ENCODE measurements at places on chromosomes 5 and 9.

- DNase-seq: no peak
These were observed 1041.1 kb upstream of the COX7C start for GRCh38 chr5:85576666-85577065.

DNA sequence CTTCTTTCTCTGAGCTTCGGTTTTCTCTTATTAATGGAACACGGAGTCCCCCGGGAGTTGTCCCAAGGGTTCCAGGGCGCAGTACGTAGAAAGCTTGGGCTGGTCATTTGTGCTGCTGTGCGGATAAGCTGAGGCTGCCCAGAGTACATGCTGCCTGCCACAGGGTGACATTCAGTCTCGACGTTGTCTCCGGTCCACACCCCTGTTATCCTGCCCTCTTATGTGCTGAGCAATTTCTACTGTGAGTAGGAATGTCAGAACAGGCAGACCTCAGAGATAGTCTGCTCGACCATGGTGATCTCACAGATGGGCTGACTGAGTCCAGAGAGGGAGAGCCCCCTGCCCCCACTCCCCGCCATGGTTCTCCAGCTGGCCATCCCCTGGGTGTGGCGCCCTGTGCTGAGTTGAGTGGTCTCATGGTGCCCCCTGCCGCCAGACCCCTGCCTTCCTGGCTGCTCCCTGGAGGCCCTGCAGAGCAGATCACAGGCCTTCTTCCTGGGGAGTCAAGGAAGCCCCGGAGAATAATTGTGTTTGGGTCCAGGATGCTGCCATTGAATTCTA is 124.0 kb downstream of the RGS3 start:
- no peak for DNase-seq

- DNase-seq: no peak
These were observed 42.3 kb downstream of the JADE2 start for GRCh38 chr5:134567641-134568336.

DNA sequence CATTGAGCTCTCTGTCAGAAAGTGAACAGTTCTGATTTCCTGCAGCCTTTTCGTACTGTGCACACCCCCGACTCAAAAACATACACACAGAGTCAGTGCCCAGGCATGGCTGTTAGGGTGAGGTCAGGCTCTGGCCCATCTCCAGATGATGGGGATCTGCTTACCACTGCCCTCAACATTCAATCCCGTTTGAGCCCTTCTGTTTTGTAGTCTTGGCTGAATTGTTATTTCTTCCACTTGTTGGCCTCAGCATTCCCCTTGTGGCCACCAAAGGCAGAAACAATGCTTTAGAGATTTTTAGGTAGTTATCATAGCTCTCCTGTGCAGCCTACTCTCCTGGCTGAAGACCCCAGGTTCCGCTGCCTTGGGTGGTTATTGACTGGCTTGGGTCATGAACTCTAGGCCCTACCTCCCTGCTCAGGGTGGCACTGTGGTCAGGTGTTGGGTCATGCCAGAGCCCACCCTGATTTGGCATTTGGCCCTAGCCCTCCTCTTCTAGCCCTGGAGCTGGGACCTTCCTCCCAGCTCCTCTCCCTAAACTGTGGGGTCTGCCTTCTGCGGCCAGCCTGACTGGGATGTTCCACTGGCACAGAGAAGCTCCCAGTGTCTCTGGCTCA is 7.8 kb upstream of the MYOZ3 start:
- DNase-seq: no peak

DNA sequence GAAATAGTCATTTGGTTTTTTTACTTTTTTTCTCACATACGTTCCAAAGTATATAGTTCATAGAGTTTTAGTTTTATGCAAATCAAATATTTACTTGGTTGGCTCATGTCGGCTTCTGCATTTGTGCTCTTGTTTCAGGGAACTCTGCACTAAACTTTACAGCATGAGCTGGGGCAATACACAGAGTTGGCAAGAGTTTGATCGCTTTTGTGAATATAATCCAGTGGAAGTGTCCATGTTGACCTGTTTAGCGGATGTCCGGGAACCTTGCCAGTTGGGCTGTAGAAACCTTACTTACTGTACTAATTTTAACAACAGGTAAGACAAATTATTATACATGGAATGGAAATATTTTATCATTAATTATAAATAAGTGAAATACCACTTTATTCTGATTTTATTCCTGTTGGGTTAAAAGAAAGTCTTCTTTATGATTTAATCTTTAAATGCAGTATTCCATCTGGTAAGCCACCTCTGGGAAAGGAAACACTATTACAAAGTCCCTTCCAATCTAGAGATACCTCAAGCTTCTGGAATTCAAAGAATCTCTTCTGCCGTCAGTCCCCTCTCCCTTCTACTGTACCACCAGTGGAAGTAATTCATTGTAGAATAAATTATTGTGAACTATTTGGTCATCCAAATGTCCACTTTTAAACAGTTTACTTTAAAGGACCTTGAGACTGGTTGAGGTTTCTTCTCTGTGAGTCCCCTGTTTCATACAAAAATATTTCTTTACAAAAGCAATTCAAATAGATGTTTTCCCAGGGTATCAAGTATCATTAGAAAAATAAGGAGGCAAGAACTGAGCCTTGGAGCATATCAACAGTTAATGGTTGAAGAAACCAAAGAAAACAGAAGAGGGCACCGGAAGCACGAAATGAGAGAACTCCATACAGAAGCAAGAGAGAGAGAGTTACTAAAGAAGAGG is 45.2 kb upstream of the GLIPR2 start:
- DNase-seq: no peak

GRCh38 chr9:96048104-96048955 is 172.8 kb downstream of the ERCC6L2 start:
- no peak for DNase-seq

- DNase-seq: no peak
These were observed 368.1 kb upstream of the GRIA1 start for GRCh38 chr5:153122403-153122802.

DNA sequence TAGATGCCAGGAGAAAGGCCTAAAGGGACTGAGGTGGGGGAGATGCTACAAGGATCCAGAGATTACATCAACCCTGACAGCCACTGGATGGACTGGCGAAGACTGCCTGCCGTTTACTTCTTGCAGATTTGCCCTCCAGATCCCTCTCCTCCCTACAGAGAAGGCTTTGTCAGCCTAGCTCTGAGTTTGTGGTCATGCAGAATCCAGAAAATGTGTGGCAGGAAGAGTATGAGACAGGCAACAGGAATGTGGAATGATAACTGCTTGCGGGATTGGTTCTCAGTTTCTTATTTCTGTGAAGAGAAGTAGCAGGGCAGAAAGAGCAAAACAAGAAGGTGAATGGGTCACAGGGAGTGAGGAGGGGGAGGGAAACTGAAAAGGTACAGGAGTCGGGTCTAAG is 129.6 kb downstream of the TLE1 start:
- DNase-seq: no peak

- DNase-seq: no peak
These were observed 23.7 kb downstream of the CCDC171 start for GRCh38 chr9:15576350-15577050.

DNA sequence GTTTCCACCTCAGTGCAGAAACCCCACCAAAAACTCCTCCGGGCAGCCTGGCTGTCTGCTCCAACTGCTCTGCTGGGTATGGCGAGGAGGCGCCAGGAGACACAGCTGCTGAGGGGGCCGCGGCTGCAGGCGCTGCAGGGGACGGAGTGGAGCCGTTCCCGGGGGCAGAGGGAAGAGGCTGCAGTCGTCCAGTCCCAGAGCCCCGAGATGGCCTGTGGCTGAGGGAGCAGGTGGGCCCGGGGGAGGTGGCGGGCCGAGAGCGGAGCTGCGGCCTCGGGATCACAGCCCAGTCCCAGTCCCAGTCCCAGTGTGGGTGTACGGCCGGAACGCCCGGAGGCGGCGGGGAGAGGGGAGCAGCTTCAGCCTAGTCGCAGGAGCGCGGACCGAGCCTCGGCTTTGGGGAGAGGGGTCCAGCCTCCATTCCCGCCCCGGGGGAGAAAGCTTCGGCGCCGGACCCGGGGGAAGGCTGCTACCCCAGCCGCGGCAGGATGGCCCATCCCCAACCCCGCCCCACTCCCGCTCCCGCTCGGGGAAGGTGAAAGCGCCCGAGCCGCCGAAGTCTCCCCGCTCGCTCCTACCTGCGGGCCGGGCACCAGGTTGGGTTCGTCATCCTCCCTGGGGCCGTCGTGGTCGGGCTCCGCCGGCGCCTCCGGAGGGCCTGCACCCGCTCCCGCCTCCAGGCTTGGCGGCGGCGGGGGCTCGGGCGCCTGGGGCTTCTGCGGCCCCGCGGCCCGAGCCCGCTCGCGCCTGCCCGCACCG is 513 bp downstream of the FAM193B start:
- no peak for DNase-seq

- DNase-seq: no peak
These were observed 291.5 kb downstream of the ZSWIM6 start for GRCh38 chr5:61623401-61624069.

DNA sequence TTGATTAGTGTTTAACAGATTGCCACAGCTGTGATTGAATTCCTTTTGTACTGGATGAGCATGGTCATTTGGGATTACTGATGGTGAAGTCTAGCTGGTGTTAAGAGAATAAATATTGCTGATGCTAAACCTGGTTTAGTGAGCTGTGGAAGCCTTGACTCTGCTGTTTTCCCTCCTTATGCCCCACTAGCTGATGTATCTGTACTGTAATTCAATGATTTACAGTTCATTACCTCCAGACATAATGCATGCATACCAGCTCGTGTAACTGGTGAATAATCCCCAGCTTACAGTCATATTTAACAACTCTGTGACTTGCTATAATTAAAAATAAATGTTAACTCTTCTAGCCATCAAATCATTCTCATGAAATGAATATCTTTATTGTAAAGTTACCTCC is 1.7 kb upstream of the CMYA5 start:
- no peak for DNase-seq

DNA sequence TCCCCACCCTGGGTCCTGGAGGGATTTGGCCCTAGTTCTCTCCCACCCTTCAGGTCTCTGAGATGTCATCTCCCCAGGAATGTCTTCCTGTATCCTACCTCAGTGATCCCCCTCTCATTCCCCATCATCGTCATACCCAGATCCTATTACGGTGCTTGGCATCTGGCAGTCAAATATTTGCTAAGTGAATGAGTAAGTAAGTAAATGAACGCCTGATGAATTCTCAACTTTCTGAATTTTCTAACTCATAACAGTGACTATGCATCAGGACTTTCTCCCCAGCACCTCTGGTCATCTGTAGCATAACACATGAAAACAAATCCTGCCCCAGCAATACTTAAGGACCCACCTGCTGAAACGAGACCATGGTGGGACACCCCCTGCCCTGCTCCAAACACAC is 244.2 kb downstream of the EBF1 start:
- no peak for DNase-seq

- no peak for DNase-seq
These were observed 337.3 kb upstream of the RFX3 start for GRCh38 chr9:3863111-3863528.

DNA sequence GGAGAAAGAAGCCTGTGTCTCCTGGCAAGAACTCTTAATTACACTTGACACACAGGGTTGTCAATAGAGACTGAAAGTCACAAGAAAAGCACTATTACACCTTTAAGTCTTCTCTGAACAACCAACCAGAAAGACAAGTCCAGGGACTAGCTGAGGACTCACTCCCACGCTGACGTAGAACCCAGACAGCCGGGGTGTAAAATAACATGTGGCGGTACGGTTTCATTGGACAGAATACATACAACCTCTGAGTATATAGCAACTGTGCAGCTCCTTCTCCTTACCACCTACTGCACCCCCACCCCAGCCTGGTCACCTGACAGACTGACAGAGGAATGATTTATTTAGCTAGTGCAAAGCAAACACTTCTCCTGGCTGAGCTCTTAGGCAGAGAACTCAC is 103.4 kb upstream of the RASEF start:
- DNase-seq: peak; percentile 81

DNA sequence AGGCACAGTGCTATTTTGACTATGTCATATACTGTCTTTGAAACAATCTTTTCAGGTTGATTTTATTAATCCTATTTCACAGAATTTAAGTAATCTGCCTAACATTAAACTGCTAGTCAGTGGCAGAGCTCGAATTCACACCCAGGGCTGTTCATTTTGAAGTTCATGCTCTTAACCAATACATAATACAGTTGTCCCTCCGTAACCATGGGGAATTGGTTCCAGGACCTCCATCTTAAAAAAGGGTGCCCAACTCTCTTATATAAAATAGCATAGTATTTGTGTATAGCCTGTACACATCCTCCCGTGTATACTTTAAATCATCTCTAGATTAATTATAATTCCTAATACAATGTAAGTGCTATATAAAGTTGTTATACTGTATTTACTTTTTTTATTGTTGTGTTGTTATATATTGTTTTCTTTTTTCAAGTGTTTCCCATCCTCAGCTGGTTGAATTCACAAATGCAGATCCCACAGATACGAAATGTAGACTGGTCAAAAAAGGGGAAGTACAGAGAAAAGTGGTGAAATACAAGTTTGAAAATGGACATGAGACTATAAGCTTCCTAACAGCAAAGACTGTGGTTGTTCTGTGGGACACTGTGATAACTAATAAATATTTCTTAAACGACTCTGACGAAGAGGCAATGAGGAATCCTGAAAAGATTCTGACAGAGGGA is 18.3 kb downstream of the RFX3 start:
- DNase-seq: no peak

DNA sequence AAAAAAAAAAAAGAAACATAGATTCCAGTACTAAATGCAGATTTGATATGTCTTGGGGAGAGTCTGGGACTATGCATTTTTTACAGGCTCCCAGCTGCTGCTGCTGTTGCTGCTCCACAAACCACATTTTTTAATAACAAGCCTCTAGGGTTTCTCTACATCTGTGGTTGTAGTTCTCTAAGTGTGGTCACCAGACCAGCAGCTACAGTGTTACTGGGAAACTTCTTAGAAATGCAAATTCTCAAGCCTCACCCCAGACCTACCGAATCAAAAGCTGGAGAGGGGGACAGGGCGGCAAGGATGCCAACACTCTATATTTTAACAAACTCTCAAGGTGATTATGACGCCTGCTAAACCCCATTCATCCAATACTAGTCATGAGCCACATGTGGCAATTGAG is 293.4 kb upstream of the PTGER4 start:
- DNase-seq: no peak

DNA sequence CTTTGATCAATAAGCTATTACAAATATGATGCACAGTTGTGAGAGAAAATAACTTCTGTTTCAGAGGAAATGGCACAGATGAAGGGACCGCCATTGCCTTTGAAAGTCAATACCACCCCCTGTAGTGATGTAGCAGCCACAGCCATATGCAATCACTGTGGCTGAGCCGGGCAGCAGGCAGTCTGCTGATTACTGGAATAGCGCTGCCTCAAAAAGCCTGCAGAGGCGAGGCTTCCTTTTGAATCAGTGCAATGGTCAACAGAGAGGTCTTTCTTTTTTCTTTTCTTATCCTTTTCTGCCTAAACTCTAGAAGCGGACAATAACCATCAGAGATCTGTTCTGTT is 265.1 kb upstream of the TAS2R1 start:
- no peak for DNase-seq

DNA sequence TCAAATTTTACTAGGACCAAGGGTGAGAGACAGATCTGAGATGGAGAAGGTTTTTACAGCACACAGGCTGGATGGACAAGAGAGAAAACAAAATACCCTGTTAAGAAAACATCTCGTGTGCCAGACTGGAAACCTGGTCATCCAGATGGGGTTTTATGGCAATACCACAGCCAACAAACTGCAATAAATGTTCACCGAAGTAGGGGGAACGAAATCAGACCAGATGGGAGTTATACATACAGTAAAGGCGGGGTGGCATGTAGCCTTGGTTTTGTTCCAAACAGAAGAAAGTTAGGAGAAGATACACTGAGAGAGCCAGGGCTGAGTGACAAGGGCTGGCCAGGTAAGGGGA is 63.3 kb downstream of the DCP2 start:
- DNase-seq: no peak

GRCh38 chr9:107749787-107750444 is 260.3 kb upstream of the KLF4 start:
- no peak for DNase-seq

GRCh38 chr5:58764199-58764598 is 181.3 kb downstream of the RAB3C start:
- DNase-seq: no peak
